ENCODE measurements at places on chromosomes 7 and 10.

- DNase-seq, result no peak
These were observed 88.1 kb upstream of the IFRD1 start for GRCh38 chr7:112362053-112362650.

DNA sequence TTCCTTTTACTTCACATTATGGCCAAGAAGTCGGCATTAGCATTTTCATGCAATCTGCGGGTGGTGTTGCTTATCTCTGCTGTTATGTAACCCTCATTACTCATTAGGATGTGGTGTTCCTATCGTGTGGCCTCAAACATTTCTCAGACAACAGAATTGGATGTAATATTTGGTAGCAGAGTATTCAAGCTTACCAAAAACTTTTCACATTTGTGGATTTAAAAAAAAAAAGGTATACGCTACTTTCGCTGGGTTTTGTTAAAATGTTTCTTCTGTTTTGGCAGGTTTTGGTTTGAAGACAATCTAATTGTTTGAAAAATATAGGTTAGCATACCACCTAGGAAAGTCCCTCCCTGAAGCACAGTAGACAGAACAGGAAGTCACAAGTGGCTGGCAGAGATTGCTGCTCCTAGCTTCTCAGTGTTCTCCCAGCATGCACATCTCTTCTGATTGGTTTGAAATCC is 128.8 kb downstream of the GATA3 start:
- peak; percentile 9 for DNase-seq

DNA sequence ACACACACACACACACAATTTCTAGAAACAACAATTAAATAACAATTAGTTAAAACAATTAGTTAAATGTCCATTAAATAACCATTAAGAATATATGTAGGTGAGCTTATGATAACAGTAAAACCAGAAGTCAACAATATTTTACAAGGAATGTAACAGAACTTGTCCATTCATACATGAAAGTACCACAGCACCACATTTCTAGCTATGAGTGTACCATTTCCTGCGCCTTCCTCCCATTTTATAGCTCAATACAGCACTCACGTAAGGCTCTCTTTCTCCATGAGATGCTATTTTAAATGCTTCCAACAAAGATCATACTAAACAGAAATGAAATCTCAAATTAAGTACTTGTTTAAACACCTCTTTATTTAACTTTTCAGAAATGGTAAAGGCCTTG is 367.3 kb upstream of the ZWINT start:
- no peak for DNase-seq

- DNase-seq, result no peak
These were observed 52.1 kb upstream of the NME8 start for GRCh38 chr7:37796138-37796775.

DNA sequence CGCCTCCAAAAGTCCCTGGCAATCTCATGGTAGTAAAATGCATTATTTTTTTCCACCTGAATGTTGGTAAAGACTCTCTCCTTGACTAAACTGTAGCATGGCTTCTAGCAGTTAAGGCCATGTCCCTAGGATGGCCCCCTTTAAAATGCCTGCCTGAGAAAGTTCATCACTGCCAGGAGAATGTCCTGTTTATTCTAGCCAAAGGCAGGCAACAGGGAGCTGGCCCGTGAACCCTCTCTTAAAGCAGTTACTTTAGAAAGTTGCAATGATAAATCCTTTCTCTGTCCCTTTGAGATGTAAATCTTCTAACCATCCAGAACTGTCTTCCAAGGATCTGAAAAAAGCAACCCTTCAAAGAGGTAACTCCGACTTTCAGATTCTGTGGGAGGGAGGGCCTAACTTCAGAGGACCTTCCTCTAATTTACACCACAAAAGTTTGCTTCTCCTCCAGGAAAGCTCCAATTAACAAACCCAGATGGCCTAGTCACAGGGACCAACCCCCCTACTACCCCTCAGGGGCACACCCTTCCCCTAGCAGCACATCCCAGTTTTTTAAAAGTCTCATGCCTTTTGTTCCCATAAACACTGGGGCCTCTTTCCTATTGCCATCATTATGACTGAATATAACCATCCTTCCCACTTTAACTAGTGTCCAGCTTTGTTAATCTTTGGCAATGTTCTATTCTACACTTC is 5.5 kb downstream of the DNTT start:
- no peak for DNase-seq

DNA sequence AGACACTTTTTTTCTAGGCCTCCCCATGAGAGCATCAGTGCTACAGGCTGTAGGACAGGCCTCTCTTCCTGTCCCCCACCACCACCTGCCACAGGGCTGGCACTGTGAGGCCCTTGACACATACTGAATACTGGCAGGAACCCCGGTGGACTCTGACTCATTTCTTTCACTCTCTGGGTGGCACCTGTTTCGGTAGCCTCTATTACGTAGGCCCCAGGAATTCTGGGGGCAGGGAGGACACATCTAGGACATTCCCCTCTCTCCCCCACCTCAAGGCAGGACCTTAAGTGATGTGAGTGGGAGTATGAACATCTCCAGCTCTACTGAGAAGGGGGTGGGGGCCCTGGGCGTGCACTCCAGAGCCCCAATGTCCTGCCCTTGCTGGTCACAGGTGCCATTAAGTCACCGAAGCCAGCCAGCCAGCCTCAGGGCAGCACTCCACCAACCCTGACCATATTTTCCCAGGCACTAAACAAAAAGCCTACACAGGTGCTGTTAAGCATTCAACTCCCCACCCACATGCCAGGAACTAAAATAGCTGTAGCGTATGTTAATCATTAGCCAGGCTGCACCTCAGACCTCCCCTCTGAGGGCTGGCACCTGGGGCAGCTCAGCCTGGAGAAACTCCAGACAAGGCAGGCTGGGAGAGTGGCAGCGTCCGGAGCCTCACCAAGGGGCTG is 8.9 kb downstream of the ANXA11 start:
- peak; percentile 82 for DNase-seq

- no peak for DNase-seq
These were observed 1238.9 kb downstream of the XPNPEP1 start for GRCh38 chr10:108684431-108684830.

DNA sequence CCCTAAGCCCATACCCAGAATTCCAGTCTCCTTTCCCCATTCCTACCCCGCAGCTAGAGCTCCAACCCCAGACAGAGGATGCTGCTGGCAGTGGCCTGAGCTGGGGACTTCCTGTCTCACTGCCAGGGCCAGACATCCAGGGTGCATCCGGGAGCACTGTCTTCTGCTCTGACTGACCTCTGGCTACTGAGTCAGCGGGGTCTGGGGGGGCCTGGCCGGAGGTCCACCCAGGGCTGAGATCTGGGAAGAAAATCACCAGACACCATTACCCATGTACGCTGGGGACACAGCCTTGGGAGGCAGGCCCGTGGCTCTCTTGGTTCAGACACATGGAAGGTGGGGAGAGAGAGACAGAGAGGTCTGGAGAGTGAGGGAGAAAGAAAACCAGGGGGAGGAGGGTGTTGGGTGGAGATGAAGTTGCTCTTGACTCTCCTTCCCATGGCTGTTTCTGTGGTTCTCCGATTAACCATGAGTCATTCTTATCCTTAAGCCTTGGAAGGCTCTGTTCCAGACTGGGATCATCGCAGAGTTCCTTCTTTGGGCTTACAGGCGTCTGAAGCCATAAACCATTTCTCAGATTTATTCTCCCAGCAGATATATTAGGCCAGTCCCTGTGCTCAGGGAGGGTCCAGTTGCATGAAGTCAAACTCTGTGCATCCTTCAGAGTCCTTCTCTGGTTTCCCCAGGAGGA is 23.6 kb downstream of the TSPAN15 start:
- DNase-seq, result no peak

GRCh38 chr10:91206837-91207474 is 13.5 kb upstream of the PCGF5 start:
- no peak for DNase-seq

GRCh38 chr10:123565691-123566660 is 100.2 kb upstream of the GPR26 start:
- no peak for DNase-seq

GRCh38 chr10:101817337-101818118 is 716 bp downstream of the OGA start:
- peak; percentile 55 for DNase-seq

DNA sequence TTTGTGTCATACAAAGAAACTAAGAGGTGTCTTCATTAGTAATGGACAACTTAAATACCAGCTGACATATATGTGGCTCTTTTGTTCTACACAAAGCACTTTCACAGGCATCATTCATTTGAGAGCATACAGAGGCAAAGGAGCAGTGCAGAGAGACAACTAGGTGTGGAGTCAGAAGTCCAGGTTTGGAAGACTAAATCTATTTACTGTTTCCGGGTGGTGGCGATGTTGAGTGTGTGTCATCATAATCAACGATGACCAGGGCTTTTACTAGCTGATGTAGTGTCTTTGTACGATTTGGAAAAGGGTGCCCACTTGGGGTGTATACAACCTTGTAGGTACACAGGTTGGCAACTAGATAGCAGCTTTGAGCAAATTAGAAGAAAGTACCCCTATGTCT is 195.5 kb upstream of the CCDC6 start:
- no peak for DNase-seq

DNA sequence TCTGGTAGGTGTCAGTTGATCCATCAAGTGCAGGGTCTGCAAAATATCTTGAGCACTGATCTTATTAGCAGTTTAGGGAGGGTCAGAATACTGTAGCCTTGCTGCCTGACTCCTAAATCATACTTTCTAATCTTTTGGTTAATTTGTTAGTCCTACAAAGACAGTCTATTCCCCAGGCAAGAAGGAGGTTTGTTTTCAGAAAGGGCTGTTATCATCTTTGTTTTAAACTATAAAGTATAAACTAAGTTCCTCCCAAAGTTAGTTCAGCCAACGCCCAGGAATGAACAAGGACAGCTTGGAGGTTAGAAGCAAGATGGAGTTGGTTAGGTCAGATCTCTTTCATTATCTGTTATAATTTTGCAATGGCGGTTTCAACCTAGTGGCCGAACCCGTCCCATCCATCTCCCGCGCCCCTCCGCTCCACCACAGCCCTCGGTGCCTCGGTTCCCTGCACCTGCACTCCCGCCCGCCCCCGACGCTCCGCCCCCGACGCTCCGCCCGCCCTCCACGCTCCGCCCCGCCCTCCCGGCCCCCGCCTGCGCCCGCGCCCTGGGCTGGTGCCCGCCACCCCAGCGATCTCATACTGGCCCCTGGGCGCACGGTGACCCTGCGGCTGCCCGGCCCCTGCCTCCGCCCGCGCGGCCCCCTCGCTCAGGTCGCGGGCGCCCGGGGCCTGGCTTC is at the start of gene ADCK2:
Gene ADCK2 (plus strand): TSS at position 564 of the 681 bp plus-strand sequence. CDS start 386 bp downstream, outside the sequence.
- peak; percentile 74 for DNase-seq

DNA sequence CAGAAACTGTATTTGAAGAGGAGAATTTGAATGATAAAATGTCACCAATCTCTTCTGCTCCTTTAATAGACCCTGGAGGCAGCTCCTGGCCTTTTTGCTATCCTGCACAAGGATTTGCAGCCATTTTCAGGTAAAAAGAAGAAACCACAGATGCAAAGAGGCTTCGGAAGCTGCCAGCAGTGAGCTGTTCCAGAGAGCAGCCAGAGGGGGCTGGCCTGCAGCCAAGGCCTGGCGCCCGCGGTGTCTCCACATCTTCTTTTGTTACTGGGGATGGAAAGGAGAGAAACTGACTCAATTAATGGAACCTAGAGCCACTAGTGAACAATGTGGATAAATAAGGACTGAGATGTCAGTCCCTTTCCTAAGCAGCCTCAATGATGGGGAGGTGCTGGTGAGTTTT is 23.9 kb upstream of the GPR26 start:
- no peak for DNase-seq

- DNase-seq, result no peak
These were observed 134.6 kb downstream of the CHRM2 start for GRCh38 chr7:137003086-137003485.

- no peak for DNase-seq
These were observed 422.3 kb downstream of the DGKB start for GRCh38 chr7:14480281-14480680.

DNA sequence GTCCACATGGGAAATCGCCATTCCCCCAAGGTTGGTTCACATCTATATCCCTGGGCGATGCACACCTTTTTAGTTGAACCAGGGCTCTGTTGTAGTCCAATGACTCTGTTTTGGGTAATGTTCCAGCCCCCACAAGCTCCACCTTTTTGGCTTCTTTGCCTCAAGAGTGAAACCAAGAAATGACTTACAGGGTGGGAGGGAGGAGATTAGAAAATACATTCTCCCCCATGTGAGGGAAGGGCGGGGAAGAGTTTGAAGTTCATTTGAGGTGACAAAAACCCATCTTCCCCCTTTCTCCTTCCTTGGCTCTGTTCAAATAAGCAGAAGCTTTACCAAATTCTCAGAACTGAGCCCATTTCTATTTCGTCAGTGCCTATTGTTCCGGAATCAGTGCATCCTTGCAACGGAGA is 82.8 kb downstream of the GATA3 start:
- peak; percentile 65 for DNase-seq

DNA sequence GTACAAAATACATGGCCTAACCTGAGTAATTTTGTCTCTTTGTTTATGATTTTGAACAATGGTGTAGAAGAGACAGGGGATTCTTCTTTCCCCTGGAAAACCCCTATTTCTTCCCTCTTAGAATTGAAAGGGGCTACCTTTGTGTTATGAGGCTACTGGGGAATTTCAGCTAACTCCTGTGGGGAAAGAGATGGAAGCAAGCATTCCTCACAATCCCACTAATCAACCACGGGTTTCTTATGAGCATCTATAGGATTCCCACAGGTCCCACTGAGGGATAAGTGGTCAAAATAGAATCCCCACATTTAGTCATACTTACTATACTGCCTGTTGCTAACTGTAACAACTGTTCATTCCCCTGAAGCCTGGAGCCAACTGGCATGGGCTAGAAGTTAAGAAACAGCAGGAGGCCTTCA is 32.2 kb upstream of the ITGB8 start:
- no peak for DNase-seq

DNA sequence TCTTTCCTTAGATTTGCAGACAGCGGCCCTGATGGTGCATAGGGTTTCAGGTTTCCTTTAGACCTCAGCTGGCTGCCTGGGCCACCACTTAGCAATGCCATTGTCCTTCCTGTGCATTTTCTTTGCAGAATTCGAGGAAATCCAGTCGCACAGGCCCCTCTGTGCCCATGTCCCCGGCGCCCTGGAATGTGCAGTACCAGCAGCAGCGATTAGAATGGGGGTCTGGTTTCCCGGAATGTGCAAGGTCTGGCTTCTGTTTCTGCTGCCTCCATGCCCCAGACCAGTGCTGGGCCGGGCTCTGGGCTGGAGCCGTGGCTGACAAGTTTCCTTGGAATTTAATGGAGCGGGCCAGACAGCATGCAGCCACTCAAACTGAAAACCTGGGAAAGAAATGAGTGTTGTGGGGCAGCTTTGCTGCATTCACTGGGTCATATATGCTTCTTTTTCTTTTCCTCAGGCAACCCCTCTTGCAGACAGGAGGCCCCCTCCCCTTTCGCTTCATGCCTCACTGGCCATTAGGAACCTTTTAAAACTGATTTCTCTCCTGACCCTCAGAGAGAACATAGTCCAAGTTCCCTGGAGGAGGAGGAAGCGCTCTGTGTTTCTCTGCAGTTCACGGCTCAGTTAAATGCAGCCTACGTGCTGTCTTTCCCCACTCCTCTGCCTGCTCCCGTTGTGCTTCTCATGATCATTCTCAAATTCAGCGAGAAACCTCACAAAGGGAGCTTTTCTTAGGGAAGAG is 14.4 kb downstream of the HTRA1 start:
- DNase-seq, result no peak

GRCh38 chr7:116315293-116315692 is 105.0 kb downstream of the TES start:
- DNase-seq, result no peak
